ENCODE measurements at places on chromosomes 13 and 19. TPM values are rescaled to one million over a fixed set of nuclear protein-coding genes. Genes with fewer than 3 reads are reported as not detected.

FCGBP gene
- 5.1 TPM for polyA plus RNA-seq

C3 gene
- 13.6 TPM for polyA plus RNA-seq

CCL25 gene
- not detected for polyA plus RNA-seq

CYP4F11 gene
- not detected for polyA plus RNA-seq

GPATCH1 gene
- 17.4 TPM for polyA plus RNA-seq

NLRP9 gene
- polyA plus RNA-seq = 0.03 TPM

PPAN gene
- polyA plus RNA-seq = 32.4 TPM

CTXN1 gene
- polyA plus RNA-seq = 11.8 TPM

VSTM1 gene
- polyA plus RNA-seq = 0.22 TPM

URAD gene
- not detected for polyA plus RNA-seq

ATP8B3 gene
- polyA plus RNA-seq = 0.62 TPM

CNFN gene
- 1.5 TPM for polyA plus RNA-seq

ZNF69 gene
- polyA plus RNA-seq = 14.1 TPM

RASAL3 gene
- 1.6 TPM for polyA plus RNA-seq

NANOS3 gene
- 1.7 TPM for polyA plus RNA-seq

NUP58 gene
- 41.1 TPM for polyA plus RNA-seq

ZNF560 gene
- 0.79 TPM for polyA plus RNA-seq

ZNF865 gene
- polyA plus RNA-seq = 5.8 TPM

ZNF730 gene
- polyA plus RNA-seq = 6.2 TPM

PRR22 gene
- polyA plus RNA-seq = 4.4 TPM

C13orf42 gene
- polyA plus RNA-seq = 0.70 TPM

LRRC8E gene
- 2.5 TPM for polyA plus RNA-seq

PLK5 gene
- polyA plus RNA-seq = 0.44 TPM

NCCRP1 gene
- polyA plus RNA-seq = 1.1 TPM

TYROBP gene
- polyA plus RNA-seq = 13.5 TPM

POGLUT2 gene
- polyA plus RNA-seq = 46.2 TPM

UBAC2 gene
- 81.4 TPM for polyA plus RNA-seq

FKRP gene
- polyA plus RNA-seq = 26.2 TPM

CACNA1A gene
- polyA plus RNA-seq = 2.8 TPM

EFNB2 gene
- 121 TPM for polyA plus RNA-seq

PRR36 gene
- polyA plus RNA-seq = 6.1 TPM

ZBTB7A gene
- 7.6 TPM for polyA plus RNA-seq

FUT6 gene
- 13.0 TPM for polyA plus RNA-seq

CYP2A6 gene
- polyA plus RNA-seq = 0.10 TPM

ZNF71 gene
- 10.3 TPM for polyA plus RNA-seq

SLC7A9 gene
- polyA plus RNA-seq = 14.8 TPM

SLAIN1 gene
- polyA plus RNA-seq = 19.1 TPM

PLPPR3 gene
- polyA plus RNA-seq = 12.7 TPM

PRR19 gene
- 1.4 TPM for polyA plus RNA-seq

CCDC70 gene
- polyA plus RNA-seq = not detected

IGFL3 gene
- not detected for polyA plus RNA-seq

CNMD gene
- 1.3 TPM for polyA plus RNA-seq

ZNF100 gene
- polyA plus RNA-seq = 12.5 TPM

NCAN gene
- not detected for polyA plus RNA-seq

ZNF606 gene
- 28.6 TPM for polyA plus RNA-seq

PTPRH gene
- polyA plus RNA-seq = 0.12 TPM

PPP2R1A gene
- 469 TPM for polyA plus RNA-seq

All from left renal cortex interstitium (tissue), 4 donors.